ENCODE measurements at places on chromosomes 5 and 9. TPM values are rescaled to one million over a fixed set of nuclear protein-coding genes. Genes with fewer than 3 reads are reported as not detected.

The LCN12 gene
- 10.7 TPM for total RNA-seq

The NR2F1-AS1 gene
- 5.7 TPM for total RNA-seq

GRCh38 chr5:177389241-177390169 lies 5.3 kb downstream of the SLC34A1 start:
- DNase-seq, result no peak

- DNase-seq, result no peak
Observed at GRCh38 chr9:129676287-129676686, 10.8 kb downstream of the PRRX2 start.

DNA sequence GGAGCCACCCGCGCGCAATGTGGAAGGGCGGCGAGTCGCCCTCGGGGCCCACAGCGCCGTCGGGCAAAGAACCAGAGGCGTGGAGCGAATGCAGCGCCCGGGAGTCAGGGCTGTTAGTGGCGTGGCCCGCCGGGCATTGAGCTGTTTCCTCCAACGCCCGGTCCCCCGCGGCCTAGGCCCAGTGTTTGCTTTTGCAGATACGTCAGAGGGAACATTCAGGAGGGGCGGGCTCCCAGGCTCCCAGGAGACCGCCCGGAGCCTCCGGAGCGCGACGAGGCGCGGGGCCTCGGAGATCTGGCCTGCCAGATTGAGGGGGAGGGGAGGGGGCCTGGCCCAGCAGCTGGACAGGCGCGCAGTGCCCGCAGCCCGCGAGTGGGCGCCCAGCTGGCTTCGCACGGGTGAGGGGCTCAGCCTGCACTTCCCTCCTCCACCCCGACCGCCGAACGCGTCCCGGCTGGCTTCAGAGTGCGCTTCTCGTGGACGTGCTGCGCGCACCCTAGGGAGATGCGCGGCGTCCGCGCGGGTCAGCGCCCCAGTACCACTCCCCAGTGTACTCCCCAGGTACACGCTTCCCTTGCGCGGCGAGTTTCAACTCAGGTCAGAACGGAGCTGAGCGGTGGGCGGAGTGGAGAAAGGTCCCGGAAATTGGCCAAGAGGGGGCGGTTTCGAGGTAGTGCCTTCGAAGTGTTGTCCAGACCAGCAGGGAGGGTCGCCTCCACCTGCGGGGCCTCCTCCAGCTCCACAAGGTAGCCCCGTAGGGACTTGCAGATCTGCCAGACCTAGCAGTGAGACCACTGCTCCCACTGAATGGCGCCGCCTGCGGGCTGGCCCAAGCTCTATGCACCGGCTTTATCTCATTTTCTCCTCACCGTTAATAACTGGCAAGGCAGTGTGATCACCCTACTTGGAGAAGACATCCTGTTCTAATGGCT lies 130.4 kb downstream of the TMEM174 start:
- no peak for DNase-seq
